ENCODE measurements at places on chromosomes 12 and 14.

DNA sequence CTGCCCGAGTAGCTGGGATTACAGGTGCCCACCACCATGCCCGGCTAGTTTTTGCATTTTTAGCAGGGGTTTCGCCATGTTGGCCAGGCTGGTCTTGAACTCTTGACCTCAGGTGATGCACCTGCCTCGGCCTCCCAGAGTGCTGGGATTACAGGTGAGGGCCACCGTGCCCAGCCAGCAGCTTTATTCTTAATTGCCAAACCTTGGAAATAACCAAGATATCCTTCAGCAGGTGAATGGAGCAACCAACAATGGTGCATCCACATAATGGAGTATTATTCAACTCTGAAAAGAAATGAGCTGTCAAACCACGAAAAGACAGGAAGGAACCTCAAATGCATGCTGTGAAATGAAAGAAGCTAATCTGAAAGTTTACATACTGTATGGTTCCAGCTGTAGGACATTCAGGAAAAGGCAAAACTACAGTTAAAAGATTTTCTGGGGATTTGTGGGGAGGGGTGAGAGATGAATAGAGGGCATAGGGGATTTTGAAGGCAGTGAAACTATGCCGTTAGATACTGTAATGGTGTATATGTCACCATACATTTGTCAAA is 118.8 kb upstream of the CCND2 start:
- DNase-seq = no peak

DNA sequence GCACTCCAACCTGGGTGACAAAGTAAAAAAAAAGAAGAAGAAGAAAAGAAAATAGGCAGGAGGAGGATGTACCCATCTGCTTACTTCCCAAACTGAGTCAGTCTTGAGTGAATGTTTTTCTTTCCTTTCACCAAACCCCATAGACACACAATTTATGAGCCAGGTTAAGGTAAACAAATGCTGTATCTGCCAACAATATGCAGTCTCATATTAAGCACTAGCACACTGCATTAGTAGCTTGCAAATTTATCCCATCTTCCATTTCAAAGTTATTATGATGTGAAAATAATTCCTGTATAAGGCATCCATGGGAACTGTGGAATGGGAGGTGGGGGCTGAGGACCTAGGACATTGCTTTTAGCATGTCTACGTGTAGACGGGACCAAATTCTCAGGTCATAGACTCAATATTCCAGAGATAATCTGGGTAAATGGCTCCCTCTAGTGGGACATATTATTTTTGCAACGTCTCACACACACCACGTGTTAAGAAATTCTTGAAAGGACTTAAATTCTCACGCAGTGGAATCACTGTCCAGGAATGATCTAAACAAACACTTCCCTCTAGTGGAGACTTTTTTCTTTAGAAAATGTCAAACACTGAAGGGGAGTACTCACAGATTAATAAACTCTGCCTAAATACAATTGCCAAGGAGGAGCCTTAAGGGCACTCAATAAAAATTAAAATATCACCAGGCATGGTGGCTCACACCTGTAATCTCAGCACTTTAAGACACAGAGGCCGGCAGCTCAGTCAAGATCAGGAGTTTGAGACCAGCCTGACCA is 17.1 kb upstream of the OR10P1 start:
- peak; percentile 8 for DNase-seq

- DNase-seq = no peak
Measured at GRCh38 chr12:67922245-67922644, 67.0 kb upstream of the IFNG-AS1 start.

DNA sequence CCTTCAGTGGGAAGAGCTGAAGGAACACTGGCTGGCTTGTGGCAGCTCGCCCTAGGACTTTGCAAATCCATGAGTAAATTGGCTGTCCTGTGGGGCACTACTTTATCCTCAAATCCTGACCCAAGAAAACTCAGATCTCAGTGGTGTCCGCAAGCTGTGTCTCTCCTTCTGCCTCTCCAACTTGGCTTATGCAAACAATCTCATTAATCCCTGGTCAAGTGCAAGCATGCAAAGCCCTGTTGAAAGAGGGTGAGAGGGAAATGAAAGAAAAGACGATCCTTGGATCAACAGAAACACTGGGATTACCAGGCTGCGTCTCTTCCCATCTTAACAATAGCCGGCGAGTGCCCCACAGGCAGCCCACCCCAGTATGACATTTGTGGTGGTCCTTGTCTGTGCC is 901.6 kb downstream of the BCL11B start:
- no peak for DNase-seq

GRCh38 chr12:124744659-124745464 is 118.8 kb downstream of the SCARB1 start:
- DNase-seq = no peak

GRCh38 chr14:81206115-81206514 is 14.6 kb downstream of the GTF2A1 start:
- DNase-seq = no peak
